ENCODE measurements at places on chromosomes 2 and 18.

GRCh38 chr2:133489641-133490410 lies 78.4 kb downstream of the NCKAP5 start:
- ATAC-seq, result peak; percentile 79

GRCh38 chr2:216436383-216436782 lies 24.1 kb downstream of the SMARCAL1 start:
- ATAC-seq, result no peak

GRCh38 chr2:170821531-170822289 lies 5.0 kb downstream of the GAD1 start:
- no peak for ATAC-seq

DNA sequence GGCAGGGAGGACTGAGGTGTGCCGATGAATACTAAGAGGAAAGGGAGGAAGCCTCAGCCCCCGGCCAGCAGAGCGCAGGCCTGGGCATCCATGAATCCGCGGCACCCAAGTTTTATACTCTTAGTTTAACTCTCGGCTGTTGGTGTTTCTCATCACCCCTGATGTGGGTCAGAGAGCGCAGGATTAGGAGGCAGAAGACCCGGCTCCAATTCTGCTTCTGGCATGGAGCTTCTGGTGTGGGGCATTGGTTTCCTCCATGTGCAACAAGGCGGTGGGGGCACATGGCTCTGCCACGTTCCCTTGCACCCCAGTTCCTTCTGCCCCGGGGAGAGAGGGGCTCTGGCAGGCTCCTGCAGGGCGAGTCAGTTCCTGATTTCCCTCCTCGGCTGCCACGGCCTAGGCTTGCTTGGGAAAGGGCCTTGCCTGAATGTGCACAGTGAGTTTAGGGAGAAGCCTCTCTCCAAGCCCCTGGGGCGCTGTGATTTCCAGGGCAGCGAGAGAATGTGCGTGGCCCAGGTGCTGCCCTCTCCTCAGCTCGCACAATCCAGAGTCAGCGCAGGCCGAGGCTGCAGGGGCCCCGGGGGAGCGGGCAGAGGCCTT lies 36.2 kb upstream of the DNMT3A start:
- no peak for ATAC-seq

DNA sequence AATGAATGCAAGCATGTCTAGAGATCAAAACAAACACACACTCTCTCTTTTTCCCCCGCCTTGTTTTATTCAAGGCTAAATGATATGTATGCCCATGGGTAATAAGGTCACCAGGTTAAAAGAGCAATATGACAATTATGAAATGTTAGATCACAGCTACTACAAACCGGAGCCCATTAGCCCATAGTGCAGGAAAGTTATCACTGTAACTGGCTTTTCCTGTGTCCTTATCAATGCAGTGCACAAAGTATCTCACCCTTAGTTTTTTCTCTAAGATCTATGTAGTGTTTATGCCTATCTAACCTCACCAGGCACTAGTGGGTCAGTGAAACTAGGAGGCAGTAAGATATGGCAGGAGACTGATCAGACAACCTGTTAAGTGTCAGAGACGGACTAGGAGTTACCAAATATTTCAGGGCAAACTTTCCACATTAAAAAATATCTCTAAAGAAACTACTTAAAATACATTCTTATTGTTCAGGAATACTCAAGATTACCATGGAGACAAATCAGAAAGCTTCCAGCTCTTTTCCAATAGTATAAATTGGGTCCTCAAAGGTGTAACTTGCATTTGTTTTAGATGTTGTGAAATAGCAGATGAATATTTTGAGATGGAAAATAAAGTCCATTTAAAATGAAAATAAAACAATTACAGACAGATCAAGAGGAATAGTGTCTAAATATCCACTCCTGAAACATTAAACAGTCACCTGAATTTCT lies 282.2 kb downstream of the EXOC6B start:
- ATAC-seq, result no peak

DNA sequence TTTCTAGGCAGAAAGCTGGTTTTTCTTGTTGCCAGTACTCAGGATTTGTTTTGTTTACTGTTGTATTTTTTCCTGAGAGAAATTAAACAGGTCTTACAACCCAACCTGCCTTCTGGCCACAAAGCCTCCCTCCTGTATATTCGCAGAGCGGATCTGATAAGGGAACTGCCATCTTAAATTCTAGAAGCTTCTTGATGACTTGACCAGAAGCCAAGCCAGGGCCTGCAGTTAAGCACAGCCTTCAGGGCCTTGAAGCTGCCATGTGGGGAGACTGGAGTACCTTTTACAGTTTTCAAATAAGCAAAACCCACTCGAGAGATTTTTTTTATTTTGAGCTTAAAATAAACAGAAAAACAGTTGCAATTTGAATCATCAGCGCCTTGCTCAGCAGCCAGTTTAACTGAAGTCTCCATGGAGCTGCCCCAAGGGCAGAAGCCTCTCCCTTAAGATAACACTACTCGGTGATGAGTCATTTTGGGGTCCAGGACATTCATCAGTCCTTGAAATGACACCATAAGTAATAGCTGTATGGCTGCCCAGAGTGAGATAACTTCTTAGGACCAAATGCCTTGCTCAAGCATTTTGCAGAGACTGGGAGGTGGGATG lies 51.5 kb upstream of the PHLPP1 start:
- no peak for ATAC-seq

DNA sequence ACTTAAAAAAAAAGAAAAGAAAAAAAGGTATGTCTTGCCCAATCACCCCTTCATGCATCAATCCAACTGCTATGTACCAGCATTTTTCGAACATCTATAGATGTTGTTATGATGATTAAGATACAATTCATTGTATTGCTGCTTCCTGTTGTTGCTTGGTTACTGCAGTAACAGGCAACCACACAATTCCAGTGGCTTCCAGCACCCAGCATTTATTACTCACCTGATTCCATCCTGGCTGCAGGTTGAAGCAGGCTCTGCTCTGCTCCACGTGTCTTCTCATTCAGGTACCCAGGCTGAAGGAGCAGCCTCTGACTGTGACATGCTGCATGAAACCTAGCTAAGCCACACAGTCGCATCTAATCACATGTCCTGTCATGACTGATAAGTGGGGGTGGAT lies 196.9 kb downstream of the INO80D start:
- no peak for ATAC-seq

DNA sequence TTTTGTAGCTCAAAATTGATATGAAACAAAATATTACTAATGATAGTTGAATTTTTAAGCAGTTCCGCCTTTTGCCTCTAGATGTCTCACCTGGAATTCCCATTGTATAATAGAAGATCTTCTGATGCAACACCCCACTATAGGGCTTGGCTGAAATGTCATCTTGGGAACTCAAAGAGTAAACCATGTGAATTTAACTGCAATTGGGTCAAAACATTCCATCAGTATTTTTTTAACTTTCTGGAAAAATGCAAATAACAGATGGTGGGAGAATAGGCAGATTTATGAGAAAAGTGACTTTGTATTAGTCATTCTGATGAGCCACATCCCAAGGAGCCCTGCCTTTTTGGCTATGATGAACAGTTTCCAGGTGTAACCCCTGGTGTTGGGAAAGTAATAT lies 489.9 kb downstream of the NYAP2 start:
- ATAC-seq, result peak; percentile 48

DNA sequence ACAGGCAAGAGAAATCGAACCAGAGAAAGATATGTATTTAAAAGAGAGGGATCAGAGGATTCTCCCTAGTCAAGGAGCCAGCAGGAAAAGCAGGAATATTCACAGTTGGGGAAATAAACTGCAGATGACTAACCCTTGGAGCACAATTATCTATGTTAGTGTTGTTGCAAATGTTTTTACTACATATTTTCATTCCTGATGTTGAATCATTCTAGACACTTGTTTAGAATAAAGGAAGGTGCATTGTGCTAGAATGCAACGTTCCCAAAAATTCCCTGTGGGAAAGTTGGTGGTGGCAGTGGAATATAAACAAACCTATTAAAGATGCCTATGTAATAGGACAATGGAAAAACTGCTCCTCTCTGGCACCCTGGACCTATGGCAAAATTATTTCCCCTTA lies 63.3 kb downstream of the DTNA start:
- no peak for ATAC-seq

Measured in gastroesophageal sphincter (tissue), 4 donors.